ENCODE measurements at places on chromosomes 16 and 17. TPM values are rescaled to one million over a fixed set of nuclear protein-coding genes. Genes with fewer than 3 reads are reported as not detected.

- peaks cover 22% of the 10 kb centered on the region for H3K4me1 ChIP-seq
- peak overlapping the region; percentile 75 for H3K27ac ChIP-seq
- no peaks in the 10 kb centered on the region for H3K36me3 ChIP-seq
- peak; percentile 82 for DNase-seq
These were observed 48.7 kb upstream of the WSB1 start for GRCh38 chr17:27245230-27245696.

DNA sequence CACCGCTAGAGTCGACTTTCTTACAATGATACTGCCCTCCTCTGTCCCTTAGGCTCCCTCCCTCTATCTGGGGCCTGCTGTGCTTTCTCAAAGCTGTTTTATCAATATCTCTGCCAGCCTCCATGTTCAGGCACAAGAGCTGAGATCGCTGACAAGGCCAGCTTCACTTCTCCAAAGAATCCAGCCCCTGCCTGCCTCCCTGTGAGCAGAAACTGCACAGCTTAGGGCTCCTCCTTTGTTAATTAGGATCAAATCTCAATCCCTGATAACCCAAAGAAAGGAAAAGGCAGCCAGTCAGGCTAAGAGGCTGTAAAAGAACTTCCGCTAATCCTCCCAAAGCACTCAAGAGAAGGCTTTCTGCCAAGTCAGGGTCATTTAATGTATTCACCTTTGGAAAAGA is 616.0 kb upstream of the CDH11 start:
- DNase-seq: peak; percentile 20
- H3K27me3 ChIP-seq: no peaks in the 10 kb centered on the region
- H3K36me3 ChIP-seq: no peaks in the 10 kb centered on the region
- H3K4me3 ChIP-seq: no peak overlapping the region
- H3K4me1 ChIP-seq: peaks cover 7% of the 10 kb centered on the region
- no peak overlapping the region for H3K27ac ChIP-seq

GRCh38 chr16:3938471-3938842 is 57.9 kb upstream of the CREBBP start:
- peak overlapping the region; percentile 53 for H3K4me3 ChIP-seq
- H3K27me3 ChIP-seq: no peaks in the 10 kb centered on the region
- H3K27ac ChIP-seq: no peak overlapping the region
- no peak for DNase-seq
- H3K4me1 ChIP-seq: no peaks in the 10 kb centered on the region

ZPBP2 gene
- total RNA-seq: 45.1 TPM

UNC45B gene
- total RNA-seq: 0.68 TPM

MEFV gene
- 5.7 TPM for total RNA-seq

- H3K27me3 ChIP-seq: no peaks in the 10 kb centered on the region
- no peaks in the 10 kb centered on the region for H3K4me1 ChIP-seq
- H3K36me3 ChIP-seq: no peaks in the 10 kb centered on the region
- DNase-seq: no peak
These were observed 43.7 kb downstream of the TMEM132E start for GRCh38 chr17:34622862-34623623.

CTRL gene
- 0.62 TPM for total RNA-seq

IL21R gene
- 0.87 TPM for total RNA-seq

DNA sequence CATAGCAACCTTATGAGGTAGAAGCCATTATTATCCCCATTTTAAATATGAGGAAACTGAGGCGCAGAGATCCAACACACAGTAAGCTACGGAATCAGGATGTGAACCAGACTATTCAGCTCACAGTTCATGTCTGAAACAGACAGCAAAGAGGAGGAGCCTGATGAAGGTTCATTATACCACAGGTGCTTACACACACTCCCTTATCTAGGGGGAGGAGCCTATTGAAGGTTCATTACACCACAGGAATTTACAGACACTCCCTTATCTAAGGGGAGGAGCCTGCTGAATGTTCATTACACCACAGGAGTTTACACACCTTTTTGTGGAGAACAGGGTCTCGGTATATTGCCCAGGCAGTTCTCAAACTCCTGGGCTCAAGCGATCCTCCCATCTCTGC is 21.9 kb downstream of the C16orf95 start:
- no peaks in the 10 kb centered on the region for H3K36me3 ChIP-seq
- H3K4me3 ChIP-seq: no peak overlapping the region
- H3K27ac ChIP-seq: no peak overlapping the region
- DNase-seq: no peak
- no peaks in the 10 kb centered on the region for H3K27me3 ChIP-seq
- no peaks in the 10 kb centered on the region for H3K4me1 ChIP-seq

DNA sequence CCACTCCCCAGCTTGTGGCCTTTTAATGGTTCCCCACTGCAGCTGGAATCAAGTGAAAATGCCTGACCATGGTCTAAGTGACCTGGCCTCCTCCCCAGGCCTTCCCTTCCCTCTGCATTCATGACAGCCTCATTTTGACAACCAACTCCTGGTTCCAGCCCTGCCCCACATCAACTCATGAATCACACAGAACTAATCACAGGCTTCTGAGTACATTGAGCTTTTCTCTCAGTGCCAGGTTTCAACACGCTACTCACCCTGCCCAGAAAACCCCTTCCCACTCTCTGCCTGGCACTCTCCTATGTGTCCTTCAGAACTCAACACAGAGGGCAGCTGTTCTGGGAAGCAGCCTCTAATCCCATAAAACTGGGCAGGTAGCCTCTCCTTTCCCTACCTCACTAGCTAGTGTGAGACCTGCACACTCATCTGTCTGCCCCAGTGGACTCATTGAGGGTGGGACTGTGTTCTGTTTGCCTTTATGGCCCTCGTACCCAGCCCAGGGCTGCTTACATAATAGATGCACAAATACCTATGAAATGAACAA is 313.6 kb downstream of the GRIN2A start:
- no peaks in the 10 kb centered on the region for H3K4me1 ChIP-seq
- H3K4me3 ChIP-seq: no peak overlapping the region
- no peak overlapping the region for H3K27ac ChIP-seq

GNGT2 gene
- total RNA-seq: not detected

Measured in testis (tissue), 5 donors.